RWPE2 (cell line): ENCODE measurements at places on chromosomes 12 and 14.

DNA sequence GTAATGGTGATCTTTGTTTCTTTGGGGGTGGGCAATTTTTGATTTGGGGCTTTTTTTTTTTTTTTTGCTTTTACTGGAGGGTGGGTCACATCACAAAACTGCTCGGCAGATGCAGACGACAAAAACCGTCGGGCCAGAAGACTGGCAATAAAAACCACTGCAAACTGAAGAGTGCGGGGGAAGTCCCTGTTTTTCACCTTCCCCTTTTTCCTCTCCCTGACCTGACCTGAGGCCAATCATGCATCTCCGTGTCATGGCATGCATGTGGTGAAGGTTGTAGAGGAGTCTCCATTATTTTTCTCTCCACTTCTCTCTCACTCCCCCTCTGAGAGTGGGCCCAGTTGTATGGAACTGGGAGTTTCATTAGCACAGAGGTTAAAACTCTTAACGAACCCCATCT lies 57.5 kb downstream of the AP5M1 start:
- DNase-seq: no peak

GRCh38 chr12:48198672-48198971 lies 4.5 kb downstream of the OR10AD1 start:
- DNase-seq: no peak

DNA sequence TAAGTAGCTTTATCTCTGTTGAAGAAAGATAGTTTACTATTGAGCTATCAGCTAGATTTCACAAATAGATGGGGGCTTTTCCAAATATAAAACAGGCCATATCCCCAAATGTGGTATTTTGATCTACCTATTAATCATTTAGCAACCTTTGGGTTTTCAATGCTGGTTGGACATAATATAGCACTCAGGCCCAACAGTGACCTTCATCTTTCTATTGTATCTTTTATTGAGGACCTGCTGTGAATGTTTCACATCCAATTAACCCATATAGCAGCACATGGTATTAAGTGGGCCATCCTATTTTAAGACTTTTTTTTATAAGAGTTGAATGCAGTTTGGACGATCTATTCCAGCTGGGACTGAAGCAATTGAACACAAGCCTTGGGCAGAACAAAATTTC lies 10.0 kb upstream of the NR1H4 start:
- no peak for DNase-seq

- DNase-seq: no peak
Observed at GRCh38 chr14:96117101-96117897, 78.1 kb downstream of the C14orf132 start.

DNA sequence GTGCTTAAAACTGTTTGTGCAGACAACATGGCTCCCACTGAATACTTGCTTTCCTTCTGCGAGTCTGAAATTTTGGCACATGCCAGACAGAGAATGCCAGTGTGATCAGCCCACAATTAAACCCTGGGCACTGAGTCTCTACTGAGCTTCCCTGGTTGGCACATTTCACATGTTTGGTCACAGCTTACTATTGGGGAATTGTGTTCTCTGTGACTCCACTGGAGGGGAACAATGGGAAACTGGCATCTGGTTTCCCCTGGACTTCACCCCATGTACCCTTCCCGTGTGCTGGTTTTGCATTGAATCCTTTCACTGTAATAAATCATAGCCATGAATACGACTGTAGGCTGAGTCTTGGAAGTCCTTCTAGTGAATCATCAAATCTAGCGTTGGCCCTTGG lies 64.9 kb downstream of the EFCAB11 start:
- no peak for DNase-seq

DNA sequence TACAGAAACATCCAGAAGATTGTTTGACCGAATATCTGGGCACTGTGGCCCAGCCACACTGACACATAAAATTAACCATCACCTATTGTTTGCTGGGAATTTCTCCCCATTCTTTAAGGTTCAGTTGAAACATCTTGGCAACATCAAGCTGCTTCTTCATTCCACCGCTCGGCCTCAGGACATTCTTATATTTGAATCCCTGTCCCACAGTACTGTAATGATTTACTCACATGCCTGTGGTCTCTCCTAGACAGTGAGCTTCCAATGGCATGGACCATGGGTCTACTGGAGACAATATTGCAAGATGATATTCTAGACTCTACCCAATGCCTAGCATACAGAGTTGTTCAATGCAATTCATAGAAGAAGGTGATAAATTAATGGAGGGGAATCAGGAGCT lies 56.1 kb downstream of the EMP1 start:
- no peak for DNase-seq

DNA sequence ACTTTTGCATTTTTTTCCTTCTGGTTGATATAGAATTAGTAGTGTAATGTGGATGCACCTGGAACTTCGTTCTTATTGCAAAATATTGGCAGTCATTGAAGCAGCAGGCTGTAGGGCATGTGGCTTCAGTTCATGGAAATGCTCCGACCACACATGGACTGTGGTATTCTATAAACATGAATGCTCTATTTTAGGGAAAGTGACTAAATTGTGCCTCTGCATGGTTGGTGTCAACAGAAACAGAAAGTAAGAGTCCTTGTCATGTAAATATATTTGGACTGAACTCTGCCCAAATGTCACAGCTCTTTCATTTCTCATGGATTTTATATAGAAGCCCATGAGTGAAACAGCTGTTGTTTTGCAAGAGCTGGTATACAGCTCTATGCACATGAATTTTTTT lies 917.0 kb downstream of the LRFN5 start:
- no peak for DNase-seq

DNA sequence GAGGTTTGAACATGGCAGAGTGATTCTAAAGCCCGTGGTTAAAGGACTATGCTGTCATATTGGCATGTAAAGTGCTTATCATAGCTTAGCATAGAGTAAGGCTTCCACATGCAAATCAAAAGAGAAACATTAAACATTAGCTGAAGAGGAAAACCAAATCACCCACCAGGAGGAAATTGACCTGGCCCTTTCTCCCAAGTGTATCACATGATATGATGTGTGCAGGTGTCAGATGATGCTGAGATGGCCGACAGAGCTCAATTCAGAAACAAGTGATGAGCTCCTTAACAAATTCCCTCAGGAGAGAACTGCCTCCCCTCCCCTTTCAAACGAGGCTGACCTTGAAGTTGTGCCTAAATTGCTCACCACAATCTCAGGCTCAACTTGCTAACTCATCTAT lies 217.1 kb upstream of the BTG1 start:
- no peak for DNase-seq

GRCh38 chr14:105480807-105481801 lies 5.6 kb upstream of the CRIP1 start:
- DNase-seq: no peak

DNA sequence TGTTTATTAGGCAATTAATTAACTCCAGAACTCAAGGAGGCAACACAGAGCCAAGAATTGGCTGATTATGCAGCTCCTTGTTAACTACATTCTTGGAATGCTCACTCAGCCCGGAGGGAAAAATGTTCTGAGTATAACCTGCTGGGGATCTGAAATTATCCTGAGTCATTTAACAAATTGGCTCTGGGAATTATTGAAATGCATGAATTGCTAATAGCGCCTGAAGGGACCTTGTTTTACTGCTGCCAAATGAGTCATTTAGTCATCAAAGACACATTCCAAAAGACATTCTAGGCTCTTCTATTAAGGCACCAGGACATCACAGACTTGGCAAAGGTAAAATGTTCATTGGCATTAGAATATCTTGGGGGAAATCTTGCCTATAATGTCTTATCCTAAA lies 13.0 kb downstream of the TMEM52B start:
- DNase-seq: no peak

GRCh38 chr12:100247765-100248164 lies 19.1 kb downstream of the DEPDC4 start:
- DNase-seq: no peak

GRCh38 chr12:50517421-50518048 lies 12.8 kb downstream of the DIP2B start:
- DNase-seq: no peak

- DNase-seq: no peak
Observed at GRCh38 chr12:49230176-49230804, 34.6 kb upstream of the TUBA1C start.

GRCh38 chr14:68548194-68549076 lies 244.4 kb downstream of the ZFP36L1 start:
- peak; percentile 99 for DNase-seq

- DNase-seq: no peak
Observed at GRCh38 chr12:28135801-28136439, 54.3 kb upstream of the CCDC91 start.
